GM23338 (cell line): ENCODE measurements at places on chromosomes 3 and 15.

DNA sequence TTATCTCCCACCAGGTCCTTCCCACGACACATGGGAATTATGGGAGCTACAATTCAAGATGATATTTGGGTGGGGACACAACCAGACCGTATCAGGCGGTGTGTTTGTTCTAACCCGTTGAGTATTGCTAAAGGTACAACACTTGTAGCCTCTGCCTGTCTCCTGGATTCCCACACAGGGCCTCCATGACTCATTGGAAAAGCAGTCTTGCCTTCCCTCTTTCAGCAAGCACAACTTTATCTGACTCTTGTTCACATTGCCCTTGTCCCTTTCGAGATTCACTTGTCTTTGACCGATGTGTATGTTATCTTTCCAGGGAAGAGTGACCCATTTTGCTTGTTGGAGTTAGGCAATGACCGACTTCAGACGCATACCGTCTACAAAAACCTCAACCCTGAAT, 152.3 kb downstream of the MCTP2 start:
- no peak overlapping the region for H3K27ac ChIP-seq
- no peaks in the 10 kb centered on the region for H3K4me1 ChIP-seq
- H3K27me3 ChIP-seq: no peaks in the 10 kb centered on the region
- no peak for DNase-seq
- H3K36me3 ChIP-seq: no peaks in the 10 kb centered on the region

- no peak overlapping the region for H3K4me3 ChIP-seq
- no peaks in the 10 kb centered on the region for H3K27me3 ChIP-seq
- H3K4me1 ChIP-seq: no peaks in the 10 kb centered on the region
- no peaks in the 10 kb centered on the region for H3K36me3 ChIP-seq
These were observed 62.5 kb upstream of the TLE3 start for GRCh38 chr15:70160267-70160666.

DNA sequence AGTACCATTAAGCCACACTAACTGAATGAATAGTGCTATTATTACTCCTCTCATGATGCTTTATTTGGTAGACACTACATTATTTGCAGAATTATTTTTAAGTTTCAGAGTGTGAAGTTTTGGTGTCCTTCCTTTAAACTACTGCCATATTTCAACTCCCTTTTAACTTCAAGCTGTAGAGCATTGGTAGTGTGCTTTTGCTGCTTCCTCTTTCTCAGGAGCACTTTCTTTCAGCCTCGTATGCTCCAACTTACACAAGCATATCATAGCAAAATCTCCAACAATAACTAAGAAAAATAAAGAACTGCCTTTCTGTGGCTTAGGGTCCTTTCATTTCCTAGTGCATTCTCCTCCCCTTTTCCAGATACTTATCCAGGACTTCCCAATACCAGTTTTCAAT, 476.4 kb upstream of the AGTR1 start:
- no peaks in the 10 kb centered on the region for H3K4me1 ChIP-seq
- DNase-seq: no peak
- H3K27me3 ChIP-seq: no peaks in the 10 kb centered on the region
- H3K27ac ChIP-seq: no peak overlapping the region

DNA sequence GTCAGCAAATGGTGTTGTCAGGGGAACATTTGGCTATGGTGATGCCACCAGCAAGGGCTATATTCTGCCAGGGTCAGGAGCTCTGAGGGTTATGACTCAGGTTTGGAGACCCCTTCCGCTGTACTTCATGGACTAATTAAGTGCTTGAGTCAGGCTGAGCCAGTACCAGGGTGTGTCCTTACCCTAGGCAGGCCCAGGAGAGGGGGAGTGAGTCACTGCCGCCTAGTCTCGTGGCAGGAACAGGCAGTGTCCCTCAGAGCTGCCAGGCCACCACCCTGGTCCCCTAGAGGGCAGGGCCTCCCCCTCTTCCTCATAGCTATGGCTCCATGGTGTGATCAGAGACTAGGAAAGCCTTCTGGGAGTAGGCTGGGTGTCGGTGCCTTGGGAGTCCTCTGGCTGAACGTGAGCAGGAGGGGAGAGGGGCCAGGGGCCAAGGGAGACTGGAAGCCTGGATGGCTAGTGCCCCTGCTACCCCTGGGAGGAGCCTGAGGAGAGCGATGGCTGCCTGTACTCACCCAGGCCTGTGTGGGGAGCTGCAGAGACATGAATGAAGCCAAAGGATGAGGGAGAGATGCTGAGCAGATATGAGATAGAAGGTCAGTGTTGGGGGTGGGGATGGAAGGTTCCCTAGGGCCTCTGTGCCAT, 10.6 kb downstream of the MAPKAPK3 start:
- no peaks in the 10 kb centered on the region for H3K27me3 ChIP-seq
- no peaks in the 10 kb centered on the region for H3K36me3 ChIP-seq
- no peak overlapping the region for H3K27ac ChIP-seq
- H3K4me3 ChIP-seq: no peak overlapping the region

GRCh38 chr3:117253636-117254035, 544.1 kb downstream of the TUSC7 start:
- no peaks in the 10 kb centered on the region; the same call in 1 of the 2 replicates for H3K4me1 ChIP-seq
- DNase-seq: no peak
- no peak overlapping the region for H3K27ac ChIP-seq
- H3K36me3 ChIP-seq: no peaks in the 10 kb centered on the region
- H3K4me3 ChIP-seq: no peak overlapping the region

- DNase-seq: no peak
- H3K27ac ChIP-seq: no peak overlapping the region
- no peaks in the 10 kb centered on the region for H3K27me3 ChIP-seq
These were observed 50.9 kb upstream of the ATP2B2 start for GRCh38 chr3:10556312-10556711.

GRCh38 chr3:82100378-82100777, 338.9 kb upstream of the GBE1 start:
- H3K36me3 ChIP-seq: no peaks in the 10 kb centered on the region
- H3K4me1 ChIP-seq: no peaks in the 10 kb centered on the region
- peak; percentile 36 for DNase-seq
- no peak overlapping the region for H3K27ac ChIP-seq
- no peaks in the 10 kb centered on the region for H3K27me3 ChIP-seq

- no peaks in the 10 kb centered on the region for H3K36me3 ChIP-seq
- no peaks in the 10 kb centered on the region for H3K4me1 ChIP-seq
- no peak for DNase-seq
- no peak overlapping the region for H3K27ac ChIP-seq
- no peak overlapping the region for H3K4me3 ChIP-seq
- H3K27me3 ChIP-seq: no peaks in the 10 kb centered on the region
These were observed 36.1 kb downstream of the NSMCE3 start for GRCh38 chr15:29233566-29233965.

- no peak for DNase-seq
- no peaks in the 10 kb centered on the region for H3K27me3 ChIP-seq
- no peak overlapping the region for H3K4me3 ChIP-seq
- H3K27ac ChIP-seq: no peak overlapping the region
These were observed 63.5 kb downstream of the CHST2 start for GRCh38 chr3:143182866-143183664.

- H3K27me3 ChIP-seq: no peaks in the 10 kb centered on the region
- H3K4me1 ChIP-seq: no peaks in the 10 kb centered on the region
- DNase-seq: no peak
- H3K27ac ChIP-seq: no peak overlapping the region
- no peak overlapping the region for H3K4me3 ChIP-seq
These were observed 300.2 kb upstream of the RBMS3 start for GRCh38 chr3:28980631-28981030.

DNA sequence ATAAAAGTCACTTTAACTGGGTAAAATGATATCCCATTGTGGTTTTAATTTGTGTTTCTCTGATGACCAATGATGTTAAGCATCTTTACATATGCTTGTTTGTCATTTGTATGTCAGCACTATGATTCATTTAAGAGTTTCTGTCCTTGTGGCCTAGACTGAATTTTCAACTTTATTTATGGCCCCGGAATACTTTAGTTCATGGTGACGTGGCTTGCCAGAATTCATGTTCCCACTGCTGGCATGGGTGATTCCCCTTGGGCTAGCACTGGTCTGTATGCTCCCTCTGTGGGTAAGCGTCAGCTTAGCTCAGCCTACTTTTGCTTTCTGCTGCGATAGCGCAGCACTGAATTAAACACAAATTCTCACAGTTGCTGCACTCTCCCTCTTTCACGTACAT, 436.3 kb upstream of the SGO1 start:
- H3K27ac ChIP-seq: no peak overlapping the region
- no peaks in the 10 kb centered on the region for H3K27me3 ChIP-seq
- H3K36me3 ChIP-seq: no peaks in the 10 kb centered on the region
- DNase-seq: peak; percentile 2
- no peak overlapping the region for H3K4me3 ChIP-seq

- peaks cover 21% of the 10 kb centered on the region for H3K4me1 ChIP-seq
- DNase-seq: no peak
- H3K27ac ChIP-seq: no peak overlapping the region
- H3K27me3 ChIP-seq: no peaks in the 10 kb centered on the region
These were observed 40.4 kb upstream of the WDR49 start for GRCh38 chr3:167694121-167694520.

DNA sequence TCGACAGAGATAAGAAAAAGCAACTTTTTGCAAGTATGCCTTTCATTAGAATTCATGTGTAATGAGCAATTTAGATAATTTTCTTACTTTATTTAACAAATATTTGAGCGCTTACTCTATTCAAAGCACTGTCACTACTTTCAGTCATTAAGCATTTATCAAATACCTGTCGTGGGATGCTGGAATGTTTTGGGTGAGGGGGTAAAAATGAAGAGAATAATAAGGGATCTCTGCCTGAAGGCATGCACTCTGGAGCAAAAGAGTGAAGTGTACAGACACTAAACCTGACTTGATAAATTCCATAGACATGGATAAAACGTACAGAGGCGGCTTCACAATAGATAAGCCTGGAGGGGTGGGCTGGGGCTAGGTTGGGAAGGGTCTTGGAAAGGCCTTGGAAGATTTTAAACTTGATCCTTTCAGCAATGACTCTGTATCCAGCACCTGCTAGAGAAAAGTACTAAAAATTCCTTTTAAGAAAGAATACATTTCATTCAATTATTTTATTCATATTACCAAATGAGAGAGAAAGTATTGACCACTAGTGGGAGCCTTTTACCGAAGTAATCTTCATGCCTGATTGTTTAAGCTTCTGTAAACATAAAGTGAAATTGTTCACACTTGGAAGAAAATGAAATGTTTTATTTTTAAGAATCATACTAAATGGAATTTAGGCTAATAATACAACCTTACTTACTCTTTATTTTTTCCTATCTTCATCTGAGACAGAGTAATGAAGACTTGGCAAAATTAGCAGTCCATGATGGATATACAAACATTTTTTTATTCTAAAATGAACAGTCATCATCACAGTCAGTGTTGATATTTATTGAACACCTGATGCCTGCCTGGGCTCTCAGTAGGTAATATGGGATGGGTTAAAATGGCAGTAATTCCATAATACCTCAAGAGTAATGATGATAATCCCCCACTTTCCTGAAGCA, 113.2 kb downstream of the PPP2R3A start:
- no peak overlapping the region for H3K27ac ChIP-seq
- no peaks in the 10 kb centered on the region for H3K27me3 ChIP-seq
- H3K4me3 ChIP-seq: no peak overlapping the region
- DNase-seq: peak; percentile 23
- peaks cover 7% of the 10 kb centered on the region; the same call in 1 of the 2 replicates for H3K36me3 ChIP-seq
- H3K4me1 ChIP-seq: no peaks in the 10 kb centered on the region

GRCh38 chr15:43330780-43331087, 361 bp upstream of the LCMT2 start:
- 0 out of 2 replicates have a peak, but pooled peaks cover 6% of the 10 kb centered on the region for H3K36me3 ChIP-seq
- peak overlapping the region; percentile 59 for H3K4me3 ChIP-seq
- H3K27me3 ChIP-seq: no peaks in the 10 kb centered on the region

DNA sequence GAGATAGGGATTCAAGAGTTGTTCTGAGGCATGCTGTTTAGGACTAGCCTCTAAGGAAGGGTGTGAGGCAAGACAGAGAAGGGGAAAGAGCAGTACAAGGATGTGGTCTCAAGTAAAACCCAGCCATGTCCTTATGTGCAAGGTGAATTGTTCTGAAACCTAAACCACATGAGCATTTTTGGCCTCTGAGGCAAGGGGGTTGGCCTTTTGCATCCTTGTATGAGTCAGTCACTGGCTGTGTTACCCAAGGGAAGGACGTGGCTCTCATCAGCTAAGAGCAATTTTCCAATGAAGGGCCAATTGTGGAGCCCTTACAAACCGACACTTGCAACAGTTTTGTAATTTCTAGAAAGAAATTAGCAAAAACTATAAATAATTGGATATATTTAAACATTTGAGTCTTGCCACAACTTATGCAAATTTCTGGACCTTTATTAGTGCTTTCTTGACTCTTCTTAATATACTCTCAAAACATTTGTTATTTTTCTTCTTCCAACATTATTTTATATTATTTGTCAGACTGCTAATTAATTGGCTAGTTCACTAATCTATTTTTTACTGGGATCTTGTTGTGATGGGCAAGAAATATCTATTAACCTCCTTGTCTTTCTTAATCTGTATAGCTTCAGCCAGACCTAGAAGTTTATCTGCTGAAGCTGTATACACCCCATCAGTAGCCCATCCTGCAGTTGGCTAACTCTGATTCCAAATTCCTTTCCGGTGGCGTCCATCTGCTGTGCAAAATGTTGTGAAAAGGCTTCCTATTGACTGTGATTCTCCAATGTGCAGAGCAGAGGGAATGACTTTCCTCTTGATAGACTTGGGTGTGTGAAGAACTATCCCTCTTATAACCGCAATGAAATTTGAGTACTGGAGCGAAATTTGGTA, 97.7 kb upstream of the P2RY1 start:
- DNase-seq: no peak
- no peak overlapping the region for H3K27ac ChIP-seq
- no peak overlapping the region for H3K4me3 ChIP-seq
- H3K27me3 ChIP-seq: no peaks in the 10 kb centered on the region
- H3K4me1 ChIP-seq: no peaks in the 10 kb centered on the region

GRCh38 chr3:84637272-84637671, 321.5 kb upstream of the CADM2 start:
- peak; percentile 2 for DNase-seq
- H3K36me3 ChIP-seq: no peaks in the 10 kb centered on the region
- H3K27me3 ChIP-seq: no peaks in the 10 kb centered on the region
- H3K4me1 ChIP-seq: no peaks in the 10 kb centered on the region

- no peaks in the 10 kb centered on the region for H3K4me1 ChIP-seq
- DNase-seq: no peak
- H3K4me3 ChIP-seq: no peak overlapping the region
- H3K36me3 ChIP-seq: no peaks in the 10 kb centered on the region; the same call in 1 of the 2 replicates
- no peak overlapping the region for H3K27ac ChIP-seq
These were observed 31.7 kb downstream of the ATP2C1 start for GRCh38 chr3:130925628-130926027.

DNA sequence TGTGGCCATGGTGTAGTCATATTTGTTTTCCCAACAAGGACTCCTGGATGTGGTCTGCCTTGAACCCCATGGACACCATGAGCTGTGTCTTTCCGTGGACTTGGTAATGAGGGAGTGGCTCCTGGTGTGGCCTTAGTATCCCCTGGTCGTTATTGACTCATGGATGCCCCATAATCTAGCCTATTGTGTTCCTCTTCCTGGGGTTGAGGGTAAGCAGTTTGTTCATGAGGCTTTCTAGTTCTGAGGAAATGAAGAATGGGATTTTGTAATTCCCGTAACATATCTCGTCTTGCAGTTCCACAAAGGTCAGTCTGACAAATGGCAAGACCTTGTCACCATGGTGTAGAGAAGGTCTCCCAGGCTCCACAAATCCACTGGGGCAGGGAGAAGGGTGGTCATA, 22.6 kb downstream of the RAB7A start:
- H3K27ac ChIP-seq: no peak overlapping the region
- no peaks in the 10 kb centered on the region for H3K27me3 ChIP-seq
- peaks cover under 1% of the 10 kb centered on the region; the same call in 1 of the 2 replicates for H3K36me3 ChIP-seq
- peaks cover 12% of the 10 kb centered on the region for H3K4me1 ChIP-seq
- no peak for DNase-seq
- H3K4me3 ChIP-seq: no peak overlapping the region

- no peak overlapping the region for H3K27ac ChIP-seq
- H3K4me1 ChIP-seq: no peaks in the 10 kb centered on the region
- H3K27me3 ChIP-seq: no peaks in the 10 kb centered on the region
- no peak overlapping the region for H3K4me3 ChIP-seq
- H3K36me3 ChIP-seq: no peaks in the 10 kb centered on the region
- DNase-seq: no peak
These were observed 18.9 kb downstream of the MELTF start for GRCh38 chr3:197010556-197011351.
